ENCODE measurements at places on chromosomes 6 and 20. TPM values are rescaled to one million over a fixed set of nuclear protein-coding genes. Genes with fewer than 3 reads are reported as not detected.

DNA sequence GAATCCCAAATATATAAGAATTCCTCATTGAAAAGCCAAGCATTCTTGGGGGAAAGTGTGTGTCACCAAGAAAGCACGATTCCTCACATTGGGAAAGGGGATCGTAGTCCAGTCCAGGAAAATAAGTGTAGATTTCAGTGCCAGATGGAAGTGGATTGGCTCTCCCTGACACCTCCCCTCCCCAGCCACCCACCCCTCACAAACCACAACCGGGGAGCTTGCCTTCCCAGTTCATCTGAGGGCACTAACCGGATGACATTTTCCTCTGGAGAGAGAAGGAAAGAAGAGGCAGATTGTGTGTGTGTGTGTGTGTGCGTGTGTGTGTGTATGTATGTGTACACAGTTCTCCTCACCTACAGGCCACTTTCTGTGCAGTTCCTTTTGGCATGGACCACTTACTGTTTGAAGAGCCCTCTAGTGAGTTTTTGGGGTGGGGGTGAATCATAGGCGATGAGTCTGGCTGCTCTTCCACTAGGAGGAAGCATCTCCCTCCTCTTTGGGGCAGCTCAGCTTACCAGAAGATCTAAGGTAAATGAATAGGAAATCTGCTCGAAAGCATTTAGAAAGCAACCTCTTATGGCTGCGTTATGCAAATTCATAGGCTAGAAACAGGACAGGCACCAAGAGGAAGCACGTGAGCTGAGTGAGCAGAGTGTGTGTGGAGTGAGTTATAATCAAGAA, 20.8 kb downstream of the DAAM2 start:
- DNase-seq = no peak

- DNase-seq = no peak
These were observed 50.4 kb upstream of the CTNNBL1 start for GRCh38 chr20:37643400-37643799.

Gene CHD6
- 36.5 TPM for total RNA-seq

GRCh38 chr6:16690608-16691142, 70.6 kb downstream of the ATXN1 start:
- no peak for DNase-seq

Gene TAGAP
- total RNA-seq = 1.6 TPM

DNA sequence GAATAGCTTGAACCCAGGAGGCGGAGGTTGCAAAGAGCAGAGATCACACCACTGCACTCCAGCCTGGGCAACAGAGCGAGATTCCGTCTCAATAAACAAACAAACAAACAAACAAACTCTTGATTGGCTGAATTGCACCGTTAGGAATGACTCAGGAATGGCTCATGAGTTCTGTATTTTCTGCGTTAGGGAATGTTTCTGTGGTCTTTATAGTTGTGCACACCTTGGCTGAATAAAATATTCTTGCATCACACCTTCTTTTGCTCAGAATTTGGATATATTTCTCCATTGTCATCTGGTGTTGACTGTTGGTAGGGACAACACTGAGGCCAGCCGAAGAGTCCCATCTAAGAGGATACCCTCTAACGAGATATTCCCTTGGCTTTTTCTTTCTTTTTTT, 19.6 kb upstream of the PI16 start:
- DNase-seq = no peak

DNA sequence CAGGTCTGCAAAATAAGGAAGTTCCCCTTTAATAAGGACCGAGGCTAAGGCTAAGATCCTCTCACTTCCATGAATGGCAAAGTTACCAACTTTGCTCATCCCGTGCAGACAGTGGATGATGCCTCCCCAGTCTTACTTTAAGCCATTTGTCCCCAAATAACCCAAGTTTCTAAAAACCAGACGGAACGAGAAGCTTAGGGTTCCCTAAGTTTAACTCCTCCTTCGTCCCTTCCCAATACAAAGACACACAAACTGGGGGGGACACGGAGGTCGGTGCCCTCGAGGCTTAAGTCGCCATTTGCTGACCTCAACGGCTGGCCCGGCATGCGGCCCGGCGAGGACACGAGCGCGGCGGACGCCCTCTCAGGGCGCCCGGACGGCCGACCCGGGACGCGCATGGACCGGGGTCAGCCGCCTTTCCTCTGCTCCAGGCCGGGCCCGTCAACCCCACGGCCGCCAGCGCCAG, 527 bp downstream of the FBXO30 start:
- peak; percentile 41 for DNase-seq

Gene SDC4
- 152 TPM for total RNA-seq

DNA sequence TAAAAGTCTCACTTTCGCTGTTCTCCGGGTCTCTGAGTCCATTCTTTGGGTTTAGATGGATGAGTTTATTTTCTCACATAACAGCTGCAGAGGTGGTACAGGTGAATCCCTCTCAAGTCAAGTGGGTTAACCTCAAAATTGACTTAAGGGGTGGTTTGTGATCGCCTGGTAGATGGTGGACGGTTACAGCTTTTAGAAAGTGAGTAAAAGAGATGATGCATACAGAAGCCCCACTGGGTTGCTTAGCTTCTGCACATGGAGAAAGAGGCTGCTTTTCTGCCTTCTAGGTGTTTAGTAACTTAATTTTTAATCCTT, 146.7 kb downstream of the TRIM27 start:
- no peak for DNase-seq

Gene FOXF2
- total RNA-seq = 0.29 TPM

DNA sequence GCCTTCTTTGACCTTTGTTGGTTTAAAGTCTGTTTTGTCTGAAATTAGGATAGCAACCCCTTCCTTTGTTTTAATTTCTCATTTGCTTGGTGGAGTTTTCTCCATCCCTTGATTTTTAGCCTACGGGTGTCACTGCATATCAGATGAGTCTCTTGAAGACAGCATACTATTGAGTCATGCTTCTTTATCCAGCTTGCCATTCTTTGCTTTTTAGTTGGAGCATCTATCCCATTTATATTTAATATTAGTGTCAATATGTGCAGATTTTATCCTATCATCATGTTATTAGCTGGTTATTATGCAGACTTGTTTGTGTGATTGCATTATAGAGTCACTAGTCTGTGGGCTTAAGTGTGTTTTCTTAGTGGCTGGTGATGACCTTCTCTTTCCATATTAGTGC, 622.2 kb downstream of the MMUT start:
- no peak for DNase-seq

DNA sequence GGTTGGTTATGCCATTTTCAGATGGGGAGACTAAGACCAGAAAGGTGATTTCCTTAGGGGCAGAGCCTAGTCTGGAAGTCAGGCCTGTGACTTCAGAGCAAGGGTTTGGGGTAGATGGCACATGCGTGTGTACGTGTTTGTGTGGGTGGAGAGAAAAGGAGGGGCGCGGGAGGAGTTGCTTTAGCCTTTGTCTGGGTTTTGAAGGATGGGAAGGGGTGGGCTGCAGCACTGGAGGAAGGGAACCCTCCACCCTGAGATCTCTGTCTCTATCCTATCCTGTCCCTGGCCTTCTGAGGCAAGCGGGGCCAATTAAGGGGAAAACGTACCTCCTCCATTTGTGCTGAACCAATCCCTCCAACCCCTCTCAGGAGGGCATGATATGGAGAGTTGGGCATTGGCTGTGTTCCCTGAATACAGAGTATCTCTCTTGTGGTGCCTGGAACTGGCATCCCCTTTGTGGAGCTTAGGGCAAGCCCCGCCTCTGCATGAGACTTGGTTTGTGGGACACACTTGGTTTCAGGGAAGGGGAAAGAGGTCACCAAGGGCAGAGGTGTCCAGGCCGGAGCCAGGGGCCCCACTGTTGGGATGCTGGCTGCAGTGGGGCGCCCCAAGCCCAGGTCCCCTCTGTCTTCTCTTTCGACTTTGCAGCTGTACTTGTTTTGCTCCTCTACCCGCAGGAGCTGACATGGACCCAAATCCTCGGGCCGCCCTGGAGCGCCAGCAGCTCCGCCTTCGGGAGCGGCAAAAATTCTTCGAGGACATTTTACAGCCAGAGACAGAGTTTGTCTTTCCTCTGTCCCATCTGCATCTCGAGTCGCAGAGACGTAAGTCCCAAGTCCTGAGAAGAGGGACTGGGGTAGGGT, at the start of gene DBNDD2:
Gene DBNDD2, plus strand, starts transcription at position 507 of the 863 bp plus-strand sequence. Its CDS starts 179 bp downstream, at position 686.
- peak; percentile 54 for DNase-seq

Gene PTPRA
- total RNA-seq = 38.6 TPM

Gene TRIM27
- 25.3 TPM for total RNA-seq

DNA sequence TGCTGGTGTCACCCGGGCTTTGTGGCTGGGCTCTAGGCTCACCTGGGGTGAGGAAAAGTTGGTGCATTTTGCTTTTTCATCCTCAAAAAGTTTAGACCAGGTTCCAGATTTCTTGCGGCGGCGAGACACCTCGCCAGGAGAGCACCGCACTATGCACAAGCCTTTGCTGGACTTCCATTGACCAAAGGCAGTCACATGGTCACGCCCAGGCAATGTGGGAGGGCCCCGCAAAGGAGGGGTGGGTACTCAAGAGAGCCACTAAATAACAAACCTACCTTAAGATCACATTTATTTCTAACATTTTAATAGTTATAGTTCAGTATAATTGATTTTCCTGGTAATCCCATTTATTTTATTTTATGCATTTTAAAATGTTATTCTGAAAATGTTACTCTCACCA, 3.0 kb upstream of the KIF16B start:
- no peak for DNase-seq

DNA sequence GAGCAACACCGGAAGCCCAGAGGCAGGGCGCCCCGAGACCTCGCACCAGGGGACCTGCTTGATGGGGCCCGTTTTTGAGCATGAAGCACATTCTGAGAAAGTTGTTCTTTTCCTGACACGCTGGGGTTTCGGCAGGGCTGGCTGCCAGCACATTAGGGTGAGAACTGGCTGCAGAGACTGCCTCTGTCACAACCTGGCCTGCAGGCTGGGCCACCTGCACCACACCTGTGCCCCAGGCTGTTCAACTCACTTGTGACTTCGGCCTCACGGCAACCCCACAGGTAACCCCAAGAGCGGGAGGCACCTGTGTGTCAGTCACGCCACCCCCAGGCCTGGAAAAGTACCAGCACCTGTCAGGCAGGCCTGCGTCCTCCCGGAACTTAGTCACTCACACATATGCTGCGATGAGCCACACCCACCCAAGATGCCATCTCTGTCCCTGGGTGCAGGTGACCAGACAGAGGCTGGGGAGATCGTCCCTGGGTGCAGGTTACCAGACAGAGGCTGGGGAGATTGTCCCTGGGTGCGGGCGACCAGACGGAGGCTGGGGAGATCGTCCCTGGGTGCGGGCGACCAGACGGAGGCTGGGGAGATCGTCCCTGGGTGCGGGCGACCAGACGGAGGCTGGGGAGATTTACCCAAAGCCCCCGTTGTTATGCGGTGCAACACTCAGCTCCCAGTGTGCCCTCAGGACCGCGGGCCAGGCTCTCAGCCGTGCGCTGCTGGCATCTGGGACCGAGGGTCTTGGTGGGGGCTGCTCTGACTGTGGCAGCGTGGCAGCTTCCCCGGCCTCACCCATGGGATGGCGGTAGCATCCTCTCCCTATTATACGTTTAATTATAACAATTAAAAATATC, 82.5 kb upstream of the BHLHE23 start:
- DNase-seq = peak; percentile 8

Gene SLC23A2
- 10.8 TPM for total RNA-seq

GRCh38 chr6:100184473-100184872, 190.4 kb upstream of the MCHR2 start:
- DNase-seq = no peak

DNA sequence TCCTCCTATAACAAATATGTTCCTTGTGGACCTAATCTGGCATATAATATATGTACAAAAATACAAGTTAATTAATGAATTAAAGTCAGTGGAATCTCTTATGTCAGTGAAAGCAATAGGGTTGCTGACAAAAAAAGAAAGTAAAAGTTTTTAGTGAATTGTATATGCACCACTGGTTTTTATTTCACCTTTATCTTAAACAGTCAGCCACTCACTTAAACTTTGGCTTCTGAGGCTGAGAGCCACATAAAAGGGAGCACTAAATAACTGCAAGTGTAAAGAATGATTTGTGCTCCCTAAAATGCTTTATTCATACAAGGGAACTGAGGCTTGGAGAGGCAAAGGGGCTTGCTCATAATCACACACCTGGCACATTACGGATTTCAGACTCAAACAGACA, 9.9 kb upstream of the F13A1 start:
- DNase-seq = no peak

- no peak for DNase-seq
These were observed 36.6 kb downstream of the HLA-G start for GRCh38 chr6:29864037-29864810.

- peak; percentile 63 for DNase-seq
These were observed 85.6 kb downstream of the MRPL14 start for GRCh38 chr6:44041461-44042260.

DNA sequence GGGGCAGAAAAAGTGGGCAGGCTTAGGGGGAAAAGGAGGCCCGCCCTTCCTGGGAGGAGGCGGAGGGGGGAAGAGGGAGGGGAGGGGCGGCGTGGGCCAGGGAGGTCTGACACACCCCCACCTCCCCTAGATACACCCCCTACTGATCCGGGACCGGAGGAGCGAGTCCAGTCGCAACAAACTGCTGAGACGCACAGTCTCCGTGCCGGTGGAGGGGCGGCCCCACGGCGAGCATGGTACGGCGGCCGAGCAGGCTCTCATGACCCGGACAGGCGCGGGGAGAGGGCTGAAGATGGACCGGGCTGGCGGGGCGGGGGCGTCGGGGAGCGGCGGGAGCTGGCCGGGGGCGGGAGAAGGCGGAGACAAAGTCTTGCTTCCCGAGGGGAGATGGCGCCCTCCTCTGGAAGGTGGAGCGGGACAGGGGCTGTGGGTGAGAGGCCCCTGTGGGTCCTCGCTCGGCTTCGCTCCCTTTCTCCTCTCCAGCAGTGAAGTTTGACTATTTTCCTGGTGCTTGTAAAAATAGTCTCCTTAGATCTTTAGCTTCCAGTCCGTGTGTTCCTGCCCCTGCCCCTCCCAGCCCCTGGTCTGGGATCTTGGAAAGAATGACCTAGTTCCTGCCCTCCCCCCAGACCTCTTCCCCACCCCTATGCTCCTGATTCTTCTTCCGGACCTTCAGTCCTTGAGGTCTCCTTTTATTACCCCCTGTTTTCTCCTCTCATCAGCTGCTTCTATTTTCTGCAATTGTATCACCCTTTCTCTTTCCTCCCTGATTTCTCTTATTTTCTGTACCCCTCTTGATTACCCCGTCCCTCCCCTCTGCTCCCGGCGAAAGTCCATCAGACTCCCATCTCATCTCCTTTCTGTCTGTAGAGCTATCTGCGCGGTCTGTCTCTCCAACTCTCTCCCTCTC, 6.1 kb downstream of the SYNGAP1 start:
- peak; percentile 90 for DNase-seq

GRCh38 chr6:127586372-127586771, 9.4 kb downstream of the C6orf58 start:
- DNase-seq = no peak

GRCh38 chr6:124882579-124883393, 79.5 kb upstream of the RNF217 start:
- DNase-seq = no peak

DNA sequence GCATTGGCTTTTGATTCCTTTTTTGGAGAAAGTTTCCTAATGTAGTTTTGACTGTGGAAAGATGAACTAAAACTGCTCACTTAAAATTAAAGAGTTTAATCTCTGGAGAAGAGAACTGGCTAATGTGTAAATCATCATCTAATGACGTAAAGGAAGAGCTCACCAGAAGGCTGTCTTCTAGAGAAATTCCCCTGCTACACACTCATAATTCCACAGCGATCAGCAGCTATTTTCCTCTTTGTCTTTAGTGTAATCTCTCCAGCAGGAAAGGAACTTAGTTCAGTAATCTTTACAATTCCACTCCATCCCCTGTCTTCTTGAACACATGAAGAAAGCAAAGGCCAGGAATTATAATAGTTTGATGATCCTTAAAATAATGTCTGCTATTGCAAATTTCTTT, 15.8 kb downstream of the SPTLC3 start:
- DNase-seq = no peak

GRCh38 chr6:34484899-34485298, 19.0 kb downstream of the PACSIN1 start:
- no peak for DNase-seq

Gene HLA-F
- 51.6 TPM for total RNA-seq

GRCh38 chr6:5058254-5058653, 26.9 kb upstream of the PPP1R3G start:
- no peak for DNase-seq

Measured in left cardiac atrium (tissue), 4 donors.